ENCODE measurements at places on chromosomes 16 and 17.

- no peak for DNase-seq
These were observed 688.8 kb upstream of the SALL1 start for GRCh38 chr16:51839727-51840462.

DNA sequence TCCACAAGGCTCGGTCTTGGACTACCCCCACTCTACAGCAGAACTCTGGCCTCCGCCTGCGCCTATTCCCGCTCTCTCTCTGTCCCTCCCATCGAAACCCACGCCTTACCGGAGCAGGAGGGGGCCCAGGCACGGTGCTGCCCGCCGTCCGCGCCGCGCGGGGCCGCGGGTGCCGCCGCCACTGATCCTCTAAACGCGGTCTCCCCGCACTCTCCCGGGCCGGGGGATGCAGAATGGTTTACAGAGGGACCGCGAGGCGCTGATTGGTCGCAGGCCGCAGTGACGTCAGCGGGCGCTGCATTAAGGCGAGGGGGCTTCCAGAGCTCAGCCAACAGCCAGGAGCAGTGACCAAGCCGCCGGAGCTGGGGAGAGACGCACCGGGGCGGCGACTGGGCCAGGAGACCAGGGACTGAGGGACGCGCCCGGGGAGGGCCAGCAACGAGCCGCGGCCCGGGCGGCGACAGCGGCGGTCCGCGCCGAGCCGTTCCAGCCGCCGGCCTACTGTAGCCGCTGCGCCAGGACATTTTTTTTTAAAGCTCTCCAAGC, 747 bp upstream of the LHX1 start:
- DNase-seq: peak; percentile 87

DNA sequence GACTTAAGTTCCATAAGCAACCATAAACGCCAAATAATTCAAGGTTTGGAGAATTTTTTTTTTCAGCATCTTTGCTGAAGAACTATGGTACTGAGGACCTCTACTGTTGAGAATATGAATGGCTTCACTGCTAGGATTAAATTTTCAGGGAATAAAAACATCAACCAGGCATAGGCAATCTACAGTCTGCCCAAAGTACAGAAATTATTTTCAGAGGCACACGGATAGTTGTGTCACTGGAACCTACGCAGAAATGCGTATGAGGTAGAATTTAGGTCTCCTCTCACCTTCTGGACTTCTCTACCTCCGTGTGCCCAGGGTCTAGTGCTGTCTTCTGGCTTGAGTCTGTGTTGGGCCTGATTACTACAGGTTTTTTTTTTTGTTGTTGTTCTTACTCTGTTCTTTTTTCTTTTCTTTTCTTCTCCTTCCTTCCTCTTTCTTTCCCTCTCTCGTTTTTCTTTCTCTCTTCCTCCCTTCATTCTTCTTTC, 39.7 kb downstream of the NACA2 start:
- DNase-seq: peak; percentile 33

GRCh38 chr17:60817192-60817591, 139.5 kb downstream of the BCAS3 start:
- no peak for DNase-seq

DNA sequence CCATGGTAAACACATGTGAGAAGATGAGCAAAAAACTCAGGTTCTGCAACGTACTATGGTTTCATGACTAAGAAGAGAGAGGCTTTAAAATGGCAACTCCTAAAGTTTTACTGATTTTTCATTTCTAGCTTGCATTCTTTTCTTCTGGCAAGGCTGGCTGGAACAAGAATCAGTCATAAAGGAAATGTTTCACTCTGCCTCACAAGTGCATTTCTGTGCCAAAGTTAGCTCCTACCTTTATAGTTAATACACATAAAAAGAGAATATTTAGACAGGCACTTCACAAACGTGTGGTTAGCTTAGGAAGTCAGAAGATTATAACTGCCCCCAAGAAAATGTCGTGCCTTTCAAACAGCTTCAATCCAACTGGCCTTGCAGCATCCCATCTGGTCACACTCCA, 417.1 kb upstream of the CDH11 start:
- DNase-seq: no peak

DNA sequence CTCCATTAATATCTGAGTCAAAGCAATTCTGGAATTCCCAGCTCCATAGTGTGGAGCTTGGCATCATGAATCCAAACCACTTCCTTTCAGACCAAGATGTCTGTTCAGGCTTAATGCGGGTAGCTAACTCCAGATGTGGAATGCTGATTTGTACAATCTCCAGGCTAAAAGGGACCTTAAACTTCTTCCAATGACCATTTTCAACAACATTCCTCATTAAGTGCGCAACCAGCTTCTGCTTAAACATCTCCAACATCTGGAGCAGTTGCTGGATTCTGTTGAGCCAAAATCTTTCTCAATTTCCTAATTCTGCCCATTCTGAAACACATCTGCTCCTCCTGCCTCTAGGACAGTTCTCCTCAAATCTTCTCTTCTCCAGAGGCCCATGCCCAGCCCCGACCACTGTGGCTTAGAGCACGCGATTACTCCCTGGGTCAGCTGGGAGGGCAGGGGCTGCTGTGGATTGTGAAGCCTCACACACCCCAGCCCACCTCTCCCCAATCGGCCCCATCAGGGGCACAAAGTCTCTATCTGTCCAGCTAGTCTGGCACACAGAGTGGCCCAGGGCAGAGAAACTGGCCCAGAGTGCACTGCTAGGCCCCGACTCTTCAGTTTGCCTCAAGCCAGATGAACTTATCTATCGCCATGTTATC, 36.2 kb downstream of the ASPA start:
- no peak for DNase-seq

- DNase-seq: no peak
These were observed 4.8 kb upstream of the CALB2 start for GRCh38 chr16:71353736-71354135.

All from spinal cord (tissue), 10 donors.